ENCODE measurements at places on chromosomes 3 and 15.
A peak's percentile ranks its signal among the peaks of the same experiment; 100 is the strongest.

DNA sequence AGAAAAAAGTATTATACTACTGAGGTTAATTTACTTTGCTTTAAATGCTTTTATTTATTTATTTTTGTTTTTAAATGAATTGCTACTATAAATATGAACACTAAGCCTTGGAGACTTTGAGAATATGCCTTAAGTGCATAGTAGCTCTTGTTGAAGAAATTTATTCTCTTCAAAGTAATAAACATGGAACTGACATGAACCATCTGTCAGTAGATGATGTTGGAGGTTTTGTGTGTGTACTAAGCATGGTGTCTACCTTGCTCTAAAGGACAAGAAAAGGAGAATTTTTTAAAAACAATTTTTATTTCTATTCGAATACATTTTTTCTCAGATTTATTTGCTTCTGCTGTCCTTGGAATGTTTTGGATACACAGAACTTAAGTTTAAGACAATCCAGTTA is 81.1 kb upstream of the PDZRN3 start:
- no peak for DNase-seq

- DNase-seq: no peak
These were observed 969.6 kb upstream of the ALCAM start for GRCh38 chr3:104396974-104397669.

GRCh38 chr3:105634708-105635107 is 234.1 kb downstream of the CBLB start:
- no peak for DNase-seq

DNA sequence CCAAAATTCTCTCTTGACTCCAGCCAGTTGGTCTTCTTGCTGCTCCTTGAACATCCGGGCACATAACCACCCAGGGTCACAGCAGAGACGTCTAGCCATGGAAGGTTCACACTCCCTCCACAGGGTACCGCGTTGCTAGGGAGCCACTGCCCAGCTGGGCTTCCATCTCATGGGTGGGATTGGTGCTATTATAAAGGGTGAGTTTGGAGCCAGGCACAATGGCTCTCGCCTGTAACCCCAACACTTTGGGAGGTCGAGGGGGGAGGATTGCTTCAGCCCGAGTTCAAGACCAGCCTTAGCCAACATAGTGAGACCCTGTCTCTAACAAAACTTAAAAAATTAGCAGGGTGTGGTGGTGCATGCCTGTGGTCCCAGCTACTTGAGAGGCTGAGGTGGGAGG is 17.5 kb upstream of the SKOR1 start:
- DNase-seq: no peak

DNA sequence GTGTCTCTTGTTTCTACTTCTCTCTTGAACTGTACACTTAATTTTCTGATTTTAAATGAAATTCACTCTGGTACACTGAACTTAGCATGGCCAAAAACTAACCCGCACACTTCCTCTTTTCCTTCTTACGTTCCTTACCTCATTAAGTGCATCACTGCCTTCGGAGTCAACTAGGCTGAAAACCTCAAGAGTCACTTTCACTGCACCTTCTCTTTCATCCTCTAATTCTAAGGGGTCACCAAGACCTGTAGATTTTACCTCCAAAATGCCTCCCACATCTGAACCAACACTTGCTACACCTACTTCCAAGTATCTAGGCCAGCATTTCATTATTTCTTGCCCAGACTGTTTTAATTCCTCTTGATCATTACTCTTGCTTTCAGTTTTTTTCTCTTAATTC is 6.6 kb downstream of the CBLB start:
- no peak for DNase-seq

- no peak for DNase-seq
These were observed 35.1 kb downstream of the TMOD3 start for GRCh38 chr15:51864408-51865056.

DNA sequence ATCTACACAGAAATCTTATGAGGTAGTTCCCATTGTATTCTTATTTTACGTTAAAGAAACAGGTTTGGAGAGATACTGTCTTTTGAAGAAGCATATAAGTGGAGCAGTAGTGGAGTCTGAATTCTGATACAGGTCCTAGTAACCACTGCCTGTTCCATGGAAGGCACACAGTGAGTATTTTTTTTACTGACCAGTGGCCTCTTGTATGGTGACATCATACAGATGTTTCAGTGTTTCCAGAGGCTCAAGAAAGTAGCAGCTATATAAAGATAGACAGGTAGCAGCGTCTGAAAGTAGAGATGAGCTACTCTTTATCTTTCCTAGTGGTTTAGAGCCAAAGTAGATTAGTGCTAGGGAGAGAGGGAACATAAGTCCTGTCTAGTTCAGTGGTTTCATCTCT is 173.5 kb downstream of the LPP start:
- no peak for DNase-seq

DNA sequence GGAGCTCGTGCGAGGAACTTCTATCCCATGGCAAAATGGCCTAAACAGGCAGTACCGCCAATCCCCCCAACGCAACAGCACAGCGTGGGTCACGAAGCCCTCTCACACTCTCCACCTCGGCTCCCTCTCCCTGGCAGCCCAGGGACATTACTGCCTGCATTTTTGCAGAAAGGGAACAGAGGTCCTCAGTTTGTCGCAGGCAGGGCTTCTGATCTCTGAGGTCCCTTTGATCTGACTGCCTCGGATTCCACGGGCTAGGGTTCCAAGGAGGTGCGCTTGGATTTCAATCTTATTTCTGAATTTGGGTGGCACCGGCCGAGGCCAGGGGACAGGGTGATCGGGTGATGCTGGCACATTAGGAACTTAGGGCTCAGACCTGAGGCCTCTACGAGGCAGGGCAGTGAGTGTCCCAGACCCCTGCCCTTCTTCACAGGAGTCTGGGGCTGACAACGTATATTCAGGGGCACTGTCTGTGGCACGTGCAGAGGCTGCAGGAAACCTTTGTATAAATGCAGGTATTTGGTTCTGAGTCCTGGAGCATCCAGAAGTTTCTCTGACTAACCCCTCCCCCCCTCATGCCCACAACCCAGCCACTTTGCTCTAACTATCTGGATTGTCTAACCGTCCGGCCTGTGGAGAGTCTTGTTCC is 197.9 kb downstream of the XXYLT1 start:
- DNase-seq: no peak

- no peak for DNase-seq
These were observed 22.7 kb downstream of the KLHL6 start for GRCh38 chr3:183532620-183533411.

DNA sequence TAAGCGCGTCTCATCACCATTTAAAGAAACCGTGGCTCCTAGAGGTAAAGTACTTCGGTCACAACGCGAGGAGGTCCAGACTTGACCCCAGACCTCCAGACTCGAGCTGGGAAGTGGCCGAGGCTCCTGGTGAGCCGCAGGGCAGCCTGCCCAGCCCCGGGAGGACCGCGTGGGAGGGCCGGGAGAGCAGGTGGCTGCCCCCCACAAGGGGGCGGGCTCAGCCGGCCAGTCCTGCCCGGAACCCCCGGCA is at the start of gene SLC27A2:
Gene SLC27A2, plus strand, starts transcription at position 228 of the 250 bp plus-strand sequence. CDS start 232 bp downstream, outside the sequence.
- DNase-seq: peak; percentile 54

GRCh38 chr3:41277790-41278465 is 78.6 kb downstream of the CTNNB1 start:
- no peak for DNase-seq

DNA sequence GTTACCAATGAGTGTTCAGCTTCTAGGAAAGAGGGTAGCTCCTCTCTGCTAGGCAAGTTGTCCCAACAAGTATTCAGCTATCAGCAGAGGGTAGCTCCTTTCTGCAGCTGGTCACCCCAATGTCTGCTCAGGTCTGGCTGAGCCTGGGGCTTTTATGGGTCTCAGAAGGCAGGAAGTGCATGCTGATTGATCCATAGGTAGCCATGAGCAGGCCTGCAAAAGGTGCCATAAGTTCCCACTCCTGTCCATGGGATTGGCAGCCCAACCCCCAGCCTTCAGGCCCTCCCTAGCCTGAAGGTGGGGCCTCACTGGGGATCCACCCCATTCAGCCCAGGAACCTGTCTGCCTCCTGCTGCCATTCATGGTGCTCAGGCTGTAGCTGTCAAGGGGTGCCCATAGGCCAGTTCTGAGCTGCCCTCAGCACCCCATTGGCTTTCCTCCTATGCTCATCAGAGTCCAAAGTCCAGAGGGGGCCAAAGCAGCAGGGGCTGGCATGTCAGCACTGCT is 34.6 kb upstream of the DNAJC13 start:
- no peak for DNase-seq

GRCh38 chr3:23676093-23676492 is 129.7 kb upstream of the UBE2E1 start:
- no peak for DNase-seq

- no peak for DNase-seq
These were observed 3.3 kb downstream of the ADAM10 start for GRCh38 chr15:58746174-58746573.

DNA sequence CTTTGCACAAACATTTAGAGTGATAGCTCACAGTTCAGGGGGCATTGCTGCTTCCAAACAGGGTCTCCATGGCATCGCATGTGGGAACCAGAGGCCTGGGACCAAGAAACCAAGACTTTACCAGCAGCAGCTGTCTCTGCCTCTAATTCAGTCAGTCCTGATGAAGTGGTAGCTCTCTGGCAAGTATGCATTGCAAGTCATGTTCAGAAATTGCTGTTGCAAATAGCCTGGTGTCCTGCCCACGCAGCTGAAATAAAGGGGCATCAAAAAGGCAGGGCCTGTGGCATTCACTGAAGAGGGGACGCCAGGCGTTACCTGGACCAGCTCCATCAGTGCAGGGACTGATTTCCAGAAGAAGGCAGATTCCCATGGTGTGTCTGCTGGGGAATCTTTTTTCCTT is 121.3 kb downstream of the CD47 start:
- DNase-seq: no peak

DNA sequence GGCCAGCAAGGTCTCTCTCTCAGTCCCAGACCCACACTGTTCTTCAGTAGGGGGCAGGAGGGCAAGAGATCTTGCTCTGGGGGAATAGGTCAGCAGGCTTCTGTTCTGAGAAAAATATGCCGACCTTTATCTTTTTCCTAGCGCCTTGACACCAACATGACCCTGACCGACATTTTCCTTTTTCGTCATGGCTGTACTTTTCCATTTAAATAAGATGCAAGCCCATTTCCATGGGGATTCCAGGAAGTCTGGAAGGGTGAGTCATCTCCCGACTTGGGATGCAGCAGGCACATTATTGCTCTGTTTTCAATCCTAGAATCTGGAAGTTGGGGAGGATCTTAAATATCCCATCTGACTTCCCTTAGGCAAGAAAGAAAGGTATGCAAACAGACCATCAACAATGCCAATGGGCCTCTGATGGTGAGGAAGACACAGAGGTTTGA is 261.5 kb upstream of the LRTM1 start:
- no peak for DNase-seq

GRCh38 chr3:65521032-65521431 is 517.7 kb downstream of the MAGI1 start:
- DNase-seq: no peak

- no peak for DNase-seq
These were observed 86.1 kb upstream of the BCL6 start for GRCh38 chr3:187831125-187832051.

DNA sequence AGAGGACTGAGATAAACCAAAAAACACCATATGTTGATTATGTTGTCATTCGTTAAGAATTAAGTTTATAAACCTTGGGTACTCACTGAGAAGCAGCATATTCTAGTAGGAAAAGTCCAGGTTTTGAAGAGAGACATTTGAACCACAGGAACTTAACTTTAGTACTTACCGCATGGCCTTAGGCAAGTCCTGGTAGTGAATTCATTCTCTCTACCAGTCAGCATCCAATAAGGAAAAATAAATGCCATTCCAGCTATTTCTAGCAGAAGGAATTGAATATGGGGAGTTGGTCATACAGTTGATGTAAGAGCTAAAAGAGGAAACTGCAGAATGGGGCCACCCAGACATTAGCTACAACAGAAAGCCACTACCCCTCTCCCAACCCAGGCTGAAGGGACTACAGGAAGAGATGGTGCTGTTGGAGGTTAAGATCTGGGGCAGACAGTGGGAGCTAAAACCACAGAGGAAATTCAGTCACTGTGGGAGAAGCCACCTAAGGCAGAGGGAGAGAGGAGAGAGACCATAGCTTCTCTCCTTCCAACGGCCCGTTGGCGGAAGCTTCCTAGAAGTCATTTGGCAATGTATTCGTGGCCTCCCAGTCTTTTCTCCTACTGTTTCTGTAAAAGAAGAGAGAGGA is 133.8 kb upstream of the RARB start:
- DNase-seq: no peak

DNA sequence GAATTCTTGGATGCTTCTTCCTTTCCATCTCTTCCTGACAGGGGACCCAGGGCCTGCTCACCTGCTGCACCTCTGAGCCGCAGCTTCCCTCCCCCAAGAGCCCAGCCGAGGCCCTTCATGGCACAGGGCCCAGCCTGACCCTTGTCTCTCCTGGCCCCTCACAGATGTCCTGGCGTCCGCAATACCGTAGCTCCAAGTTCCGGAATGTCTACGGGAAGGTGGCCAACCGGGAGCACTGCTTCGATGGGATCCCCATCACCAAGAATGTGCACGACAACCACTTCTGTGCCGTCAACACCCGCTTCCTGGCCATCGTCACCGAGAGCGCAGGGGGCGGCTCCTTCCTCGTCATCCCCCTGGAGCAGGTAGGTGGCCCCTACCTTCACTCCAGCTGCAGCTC is 66.2 kb downstream of the CORO2B start:
- DNase-seq: no peak

GRCh38 chr15:66783725-66784124 is 81.7 kb downstream of the SMAD6 start:
- DNase-seq: no peak

DNA sequence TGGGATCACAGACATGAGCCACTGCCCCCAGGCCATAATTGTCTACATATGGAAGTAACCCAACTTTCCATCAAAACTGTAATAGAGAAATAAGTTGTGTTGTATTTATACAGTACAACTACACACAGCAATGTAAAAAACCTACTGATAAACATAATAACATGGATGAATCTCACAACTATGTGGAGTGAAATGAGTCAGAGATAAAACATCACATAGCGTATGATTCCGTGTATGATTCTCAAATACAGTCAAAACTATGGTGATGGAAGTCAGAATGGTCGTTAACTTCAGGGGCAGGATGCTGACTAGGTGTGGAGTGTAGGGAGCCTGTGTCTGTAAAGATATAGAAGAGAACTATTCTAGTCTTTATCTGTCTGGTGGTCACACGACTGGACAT is 332.7 kb upstream of the SLCO3A1 start:
- DNase-seq: no peak

DNA sequence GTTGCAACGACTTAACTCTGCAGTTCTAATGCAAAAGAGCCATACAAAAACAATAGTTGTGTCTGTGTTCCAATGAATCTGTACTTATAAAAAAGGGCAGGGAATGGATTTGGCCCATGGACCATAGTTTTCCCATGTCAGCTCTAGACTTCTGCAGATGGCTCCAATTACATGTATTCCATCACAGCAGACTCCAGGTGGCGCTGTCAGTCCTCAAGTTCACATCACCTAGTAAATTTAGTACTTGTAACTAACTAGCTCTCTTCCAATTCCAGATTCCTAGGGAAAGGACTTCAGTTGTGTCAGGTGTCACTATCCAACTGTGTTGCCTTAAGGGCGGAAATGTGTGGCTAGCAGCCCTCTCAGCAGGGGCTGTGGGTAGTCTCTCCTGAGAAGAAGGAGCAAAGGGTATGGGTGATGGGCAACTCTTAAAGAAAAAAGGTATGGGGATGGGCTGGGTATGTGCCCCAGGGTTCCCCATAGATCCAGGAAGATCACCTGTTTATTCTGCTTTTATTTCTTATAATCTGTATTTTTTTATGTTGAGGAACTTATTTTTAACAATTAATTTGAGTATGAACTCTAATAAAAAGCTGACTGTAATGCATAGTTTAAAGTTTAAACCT is 36.2 kb downstream of the BBS4 start:
- peak; percentile 45 for DNase-seq

GRCh38 chr15:90352107-90352893 is at the start of gene ZNF774:
Gene ZNF774, plus strand, starts transcription at chr15:90352284. Its CDS starts 2,377 bp downstream, at chr15:90354661.
- peak; percentile 92 for DNase-seq

- no peak for DNase-seq
These were observed 444.9 kb upstream of the TBL1XR1 start for GRCh38 chr3:177642042-177642803.
